Smooth muscle cell of the pulmonary artery (primary cell): ENCODE measurements at places on chromosomes 1 and 21. TPM values are rescaled to one million over a fixed set of nuclear protein-coding genes. Genes with fewer than 3 reads are reported as not detected.

The VHLL gene
- 0.13 and 0.92 TPM in 2 replicates for total RNA-seq

The AMY2A gene
- not detected in 2 replicates for total RNA-seq

The BPNT1 gene
- 20.2 and 26.8 TPM in 2 replicates for total RNA-seq

The MORC3 gene
- total RNA-seq, result 31.6 and 38.1 TPM in 2 replicates

The EFNA4 gene
- 4.6 and 6.5 TPM in 2 replicates for total RNA-seq

The SPATA46 gene
- total RNA-seq, result not detected in 2 replicates

The GPA33 gene
- not detected in 2 replicates for total RNA-seq

The CRYBG2 gene
- not detected in 2 replicates for total RNA-seq

The RIMS3 gene
- total RNA-seq, result 0.86 and 1.8 TPM in 2 replicates

The PODN gene
- total RNA-seq, result 16.0 and 20.9 TPM in 2 replicates

The NGF gene
- total RNA-seq, result 6.6 and 8.8 TPM in 2 replicates

The AKNAD1 gene
- 0.33 TPM in 1 of 2 replicates, not detected in the other for total RNA-seq

The NOTCH2NLA gene
- 83.1 and 89.9 TPM in 2 replicates for total RNA-seq

The VCAM1 gene
- 4.2 and 20.7 TPM in 2 replicates for total RNA-seq

The LGALS8 gene
- total RNA-seq, result 86.3 and 103 TPM in 2 replicates

The OR2L8 gene
- not detected in 2 replicates for total RNA-seq

The TMEM234 gene
- 19.1 and 24.2 TPM in 2 replicates for total RNA-seq

The TPM3 gene
- 245 and 296 TPM in 2 replicates for total RNA-seq

The LACTBL1 gene
- not detected in 2 replicates for total RNA-seq

The AMIGO1 gene
- 3.3 and 4.9 TPM in 2 replicates for total RNA-seq

The CHODL gene
- total RNA-seq, result 0.07 TPM in 1 of 2 replicates, not detected in the other

The CHD5 gene
- 0.13 TPM in 2 replicates for total RNA-seq

The NPHS2 gene
- not detected in 2 replicates for total RNA-seq

The IL19 gene
- total RNA-seq, result not detected in 2 replicates

The KIF21B gene
- 0.13 and 0.91 TPM in 2 replicates for total RNA-seq

The CD5L gene
- total RNA-seq, result not detected in 2 replicates

The IL20 gene
- not detected in 2 replicates for total RNA-seq

The FAM177B gene
- total RNA-seq, result not detected in 2 replicates

The HPCA gene
- total RNA-seq, result not detected in 2 replicates

The CFAP74 gene
- not detected in 2 replicates for total RNA-seq

The OPTC gene
- total RNA-seq, result not detected in 2 replicates

The CHRM3 gene
- total RNA-seq, result 0.03 and 0.13 TPM in 2 replicates

The RPTN gene
- not detected in 2 replicates for total RNA-seq

The AMY1A gene
- total RNA-seq, result not detected in 2 replicates

The CD55 gene
- 34.3 and 79.0 TPM in 2 replicates for total RNA-seq

The FABP3 gene
- 7.5 and 40.1 TPM in 2 replicates for total RNA-seq

The GSTM2 gene
- total RNA-seq, result 26.5 and 27.1 TPM in 2 replicates

The CTTNBP2NL gene
- total RNA-seq, result 17.1 and 20.5 TPM in 2 replicates

The TMEM82 gene
- total RNA-seq, result not detected in 2 replicates

The PTAFR gene
- total RNA-seq, result 0.03 and 0.07 TPM in 2 replicates

The UCK2 gene
- 59.6 and 89.4 TPM in 2 replicates for total RNA-seq

The PRAMEF10 gene
- total RNA-seq, result not detected in 2 replicates

The AADACL4 gene
- total RNA-seq, result not detected in 2 replicates

The KRTAP19-3 gene
- total RNA-seq, result not detected in 2 replicates

The KLHDC8A gene
- not detected in 2 replicates for total RNA-seq

The SELP gene
- total RNA-seq, result 0.07 and 0.13 TPM in 2 replicates

The GPR3 gene
- total RNA-seq, result 0.20 and 0.50 TPM in 2 replicates

The ICOSLG gene
- 0.17 and 1.5 TPM in 2 replicates for total RNA-seq

The FBXO2 gene
- 1.4 and 3.4 TPM in 2 replicates for total RNA-seq

The TCHHL1 gene
- not detected in 2 replicates for total RNA-seq
